ENCODE measurements at places on chromosomes 2 and 18. TPM values are rescaled to one million over a fixed set of nuclear protein-coding genes. Genes with fewer than 3 reads are reported as not detected.

The RAX gene
- not detected for total RNA-seq

The CAPN14 gene
- 0.10 TPM for total RNA-seq

The ANKRD62 gene
- not detected for total RNA-seq

The SERPINB3 gene
- total RNA-seq = not detected

The SIX3 gene
- not detected for total RNA-seq

The SEPTIN10 gene
- 90.9 TPM for total RNA-seq

The ARHGEF33 gene
- 0.51 TPM for total RNA-seq

The ALPG gene
- total RNA-seq = not detected

The TMEM247 gene
- total RNA-seq = not detected

DNA sequence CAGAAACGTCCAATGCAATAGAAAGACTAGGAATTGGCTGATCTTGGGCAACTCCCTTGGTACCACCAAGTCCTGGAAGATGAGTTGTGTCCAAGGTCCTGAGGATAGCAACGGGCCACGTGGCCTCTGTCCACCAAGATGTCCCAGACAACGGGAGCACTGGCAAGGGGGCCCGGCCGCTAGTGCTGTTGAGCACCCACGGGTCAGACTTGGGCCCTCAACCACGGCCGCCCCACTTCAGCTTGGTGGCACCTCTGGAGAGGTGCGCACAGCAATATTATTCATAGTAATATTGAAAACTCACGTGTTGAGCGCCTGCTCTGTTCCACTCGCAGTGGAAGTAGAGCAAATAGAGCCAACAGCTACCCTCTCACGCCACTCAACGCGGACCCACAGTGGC, 19.0 kb downstream of the PASK start:
- H3K4me3 ChIP-seq = no peak overlapping the region
- no peaks in the 10 kb centered on the region for H3K4me1 ChIP-seq
- H3K36me3 ChIP-seq = peaks cover 3% of the 10 kb centered on the region
- peak; percentile 87 for DNase-seq
- no peaks in the 10 kb centered on the region for H3K27me3 ChIP-seq
- H3K27ac ChIP-seq = no peak overlapping the region

DNA sequence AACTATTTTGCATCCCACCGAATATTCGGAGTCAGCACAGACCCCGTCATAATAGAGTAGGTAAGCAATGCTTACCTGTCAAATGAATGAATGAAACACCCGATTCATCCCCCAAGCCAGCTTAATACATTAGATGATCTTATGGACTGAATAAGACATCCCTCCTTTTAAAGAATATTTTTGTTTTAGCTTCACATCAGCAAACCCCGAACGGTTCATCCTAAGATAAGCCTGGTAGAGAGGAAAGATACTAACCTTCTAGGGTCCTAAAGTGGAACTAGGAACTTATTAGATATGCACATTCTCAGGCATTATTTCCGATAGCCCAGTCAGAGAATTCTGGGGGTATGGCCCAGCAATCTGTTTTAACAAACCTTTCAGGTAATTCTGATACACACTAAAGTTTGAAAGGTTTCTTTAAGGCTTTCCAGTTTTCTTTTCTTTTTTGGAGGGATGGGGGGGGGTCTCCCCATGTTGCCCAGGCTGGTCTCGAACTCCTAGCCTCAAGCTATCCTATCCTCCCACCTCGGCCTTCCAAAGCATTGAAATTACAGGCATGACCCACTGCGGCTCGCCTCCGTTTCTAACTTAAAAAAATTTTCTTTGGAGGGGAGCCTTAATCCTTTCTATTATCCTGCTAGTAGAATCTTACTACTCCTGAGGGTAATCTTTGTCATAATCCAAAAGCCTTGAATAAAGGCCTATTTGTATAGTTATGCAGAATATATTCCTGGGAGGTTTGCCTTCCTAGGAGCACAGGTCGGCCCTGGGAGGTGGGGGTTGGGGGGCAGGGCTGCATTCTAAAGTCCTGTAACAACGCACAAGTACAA, 1.0 kb upstream of the ACTR3 start:
- peak overlapping the region; percentile 98 for H3K27ac ChIP-seq
- peak overlapping the region; percentile 96 for H3K4me3 ChIP-seq
- DNase-seq = no peak
- H3K4me1 ChIP-seq = peaks cover 58% of the 10 kb centered on the region

GRCh38 chr18:7459851-7460770, 107.0 kb upstream of the PTPRM start:
- peaks cover 2% of the 10 kb centered on the region for H3K36me3 ChIP-seq
- H3K4me3 ChIP-seq = no peak overlapping the region
- no peak for DNase-seq
- H3K27ac ChIP-seq = no peak overlapping the region
- H3K27me3 ChIP-seq = peaks cover 11% of the 10 kb centered on the region

DNA sequence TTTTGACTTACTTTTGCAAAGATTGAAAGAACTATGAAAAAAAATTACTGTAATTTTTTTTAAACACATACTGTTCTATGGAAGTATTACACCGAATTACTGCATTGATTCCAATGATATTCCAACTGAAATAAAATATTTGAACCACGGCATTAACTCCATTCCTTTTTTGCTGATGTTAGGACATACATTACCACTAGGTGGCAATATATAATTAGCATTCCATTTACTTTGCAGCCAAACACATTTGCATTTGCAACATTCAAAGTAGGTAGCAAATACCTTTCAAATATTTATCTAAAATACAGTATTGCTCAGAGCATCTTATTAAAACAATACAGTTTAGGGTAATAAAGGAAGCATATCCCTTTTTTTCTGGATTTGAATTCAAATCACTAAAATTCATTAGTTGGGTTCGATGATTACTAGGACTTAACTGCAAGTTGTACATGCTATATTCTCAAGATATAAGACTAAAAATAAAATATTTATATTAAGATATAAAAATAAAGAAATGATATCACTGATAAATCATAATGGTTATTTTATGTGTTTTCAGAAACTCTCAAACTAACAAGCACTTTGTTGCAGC, 31.3 kb downstream of the LANCL1 start:
- H3K4me3 ChIP-seq = no peak overlapping the region
- peaks cover 28% of the 10 kb centered on the region for H3K36me3 ChIP-seq
- H3K4me1 ChIP-seq = no peaks in the 10 kb centered on the region
- DNase-seq = no peak

DNA sequence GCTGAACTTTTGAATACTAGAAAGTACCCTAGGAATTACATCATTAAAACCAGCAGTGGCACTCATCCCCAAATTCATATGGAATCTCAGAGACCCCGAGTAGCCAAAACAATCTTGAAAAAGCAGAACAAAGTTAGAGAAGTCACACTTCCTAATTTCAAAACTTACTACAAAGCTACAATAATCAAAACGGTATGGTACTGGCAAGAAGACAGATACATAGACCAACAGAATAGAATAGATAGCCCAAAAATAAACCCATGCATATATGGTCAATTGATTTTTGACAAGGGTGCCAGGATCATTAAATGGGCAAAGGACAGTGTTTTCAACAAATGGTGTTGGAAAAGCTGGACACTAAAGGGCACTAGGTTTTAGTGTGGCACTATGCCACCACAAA, 176.0 kb upstream of the NDUFV2 start:
- H3K27ac ChIP-seq = no peak overlapping the region
- no peaks in the 10 kb centered on the region for H3K27me3 ChIP-seq
- H3K4me3 ChIP-seq = no peak overlapping the region

DNA sequence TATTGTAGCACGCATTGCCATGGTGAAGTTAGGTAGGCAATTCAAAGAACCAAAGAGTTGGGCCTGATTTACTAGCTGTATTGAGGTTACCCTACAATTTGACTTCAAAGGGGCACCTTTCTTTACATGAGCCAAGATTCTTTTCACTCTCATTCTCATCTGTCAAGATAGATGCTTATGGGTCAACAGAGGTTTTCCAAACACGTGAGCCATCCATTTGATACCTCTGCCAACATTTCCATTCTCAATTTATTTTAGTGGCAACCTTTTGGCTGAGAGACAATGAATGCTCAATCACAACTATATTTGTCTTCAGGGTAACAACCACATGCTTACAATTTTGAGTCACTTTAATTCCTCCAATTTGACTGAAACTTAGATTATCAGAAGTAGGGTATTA, 370.6 kb upstream of the CDH20 start:
- H3K27ac ChIP-seq = no peak overlapping the region
- DNase-seq = no peak
- H3K27me3 ChIP-seq = peaks cover 15% of the 10 kb centered on the region
- H3K4me3 ChIP-seq = no peak overlapping the region
- H3K4me1 ChIP-seq = peaks cover 4% of the 10 kb centered on the region
- H3K36me3 ChIP-seq = no peaks in the 10 kb centered on the region

- H3K4me3 ChIP-seq = no peak overlapping the region
- no peaks in the 10 kb centered on the region for H3K4me1 ChIP-seq
- H3K27ac ChIP-seq = no peak overlapping the region
- peaks cover 28% of the 10 kb centered on the region for H3K36me3 ChIP-seq
Measured at GRCh38 chr2:23698721-23699579, 228.0 kb downstream of the ATAD2B start.

GRCh38 chr2:161947836-161948235, 126.2 kb downstream of the DPP4 start:
- no peaks in the 10 kb centered on the region for H3K36me3 ChIP-seq
- no peak overlapping the region for H3K27ac ChIP-seq
- peaks cover 34% of the 10 kb centered on the region for H3K27me3 ChIP-seq
- H3K4me1 ChIP-seq = no peaks in the 10 kb centered on the region
- H3K4me3 ChIP-seq = no peak overlapping the region
- no peak for DNase-seq

DNA sequence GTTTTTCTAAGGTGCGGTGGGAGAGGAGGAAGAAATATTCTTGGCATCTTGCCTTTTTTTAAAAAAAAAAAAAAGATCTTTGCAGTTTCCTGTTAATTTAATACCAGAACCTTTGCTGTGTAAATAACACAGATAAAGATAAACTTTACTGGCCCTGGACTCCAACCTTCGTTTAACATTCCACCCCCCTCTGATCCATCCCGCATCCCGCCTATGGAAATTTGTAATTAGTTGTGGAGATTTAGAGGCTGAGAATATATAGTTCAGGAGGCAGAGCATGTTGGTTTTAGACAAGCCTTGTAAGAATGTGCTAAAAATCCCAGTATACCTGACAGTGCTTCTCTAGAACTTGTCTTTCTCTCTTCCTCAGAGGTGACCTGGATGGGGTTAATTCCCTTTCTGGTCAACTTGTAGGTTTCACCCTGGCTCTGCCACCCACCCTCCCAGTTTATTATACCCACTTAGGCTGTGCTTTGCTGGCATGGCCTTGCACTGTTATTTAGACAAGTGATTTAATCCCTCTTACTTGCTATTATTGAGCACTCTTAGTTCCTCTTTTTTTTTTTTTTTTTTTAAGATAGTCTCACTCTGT, 2.9 kb upstream of the C2orf72 start:
- H3K4me1 ChIP-seq = no peaks in the 10 kb centered on the region
- no peak overlapping the region for H3K27ac ChIP-seq
- peaks cover 44% of the 10 kb centered on the region for H3K27me3 ChIP-seq
- H3K4me3 ChIP-seq = no peak overlapping the region
- no peaks in the 10 kb centered on the region for H3K36me3 ChIP-seq

- H3K27ac ChIP-seq = no peak overlapping the region
- H3K36me3 ChIP-seq = no peaks in the 10 kb centered on the region
- DNase-seq = no peak
- H3K27me3 ChIP-seq = no peaks in the 10 kb centered on the region
- peaks cover 46% of the 10 kb centered on the region for H3K4me1 ChIP-seq
Measured at GRCh38 chr2:85909005-85909404, 20.2 kb upstream of the ST3GAL5 start.

DNA sequence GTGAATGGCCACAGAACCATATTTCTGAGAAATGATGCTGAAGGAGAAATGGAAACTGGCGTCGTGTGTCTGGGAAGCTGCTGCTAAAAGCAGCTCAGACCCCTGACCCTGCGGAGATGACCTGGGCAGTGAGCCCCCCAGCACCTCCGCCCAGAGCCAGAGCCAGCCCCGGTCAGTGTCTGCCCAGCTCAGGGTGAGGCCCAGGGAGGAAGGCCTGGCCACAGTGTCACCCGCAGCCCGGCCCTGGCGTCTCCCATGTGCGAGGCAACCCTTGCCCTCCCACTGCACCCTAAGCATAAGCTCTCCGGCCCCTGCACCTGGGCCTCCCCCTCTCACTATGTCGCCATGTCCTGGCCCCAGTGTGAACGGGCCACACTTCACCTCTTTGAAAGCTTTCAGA, 502.8 kb downstream of the EIPR1 start:
- H3K36me3 ChIP-seq = no peaks in the 10 kb centered on the region
- no peak overlapping the region for H3K27ac ChIP-seq
- no peak for DNase-seq
- no peaks in the 10 kb centered on the region for H3K4me1 ChIP-seq
- peaks cover 7% of the 10 kb centered on the region for H3K27me3 ChIP-seq

GRCh38 chr2:43708178-43708577, 31.9 kb upstream of the C1GALT1C1L start:
- H3K27me3 ChIP-seq = no peaks in the 10 kb centered on the region
- H3K4me1 ChIP-seq = peaks cover 21% of the 10 kb centered on the region
- peak overlapping the region; percentile 28 for H3K27ac ChIP-seq
- no peak overlapping the region for H3K4me3 ChIP-seq

- H3K4me1 ChIP-seq = peaks cover 67% of the 10 kb centered on the region
- H3K27me3 ChIP-seq = no peaks in the 10 kb centered on the region
- peak overlapping the region; percentile 46 for H3K4me3 ChIP-seq
- peak overlapping the region; percentile 98 for H3K27ac ChIP-seq
- peak; percentile 96 for DNase-seq
Measured at GRCh38 chr2:9191041-9191481, 15.6 kb upstream of the ASAP2 start.

GRCh38 chr18:75477900-75478299, 50.4 kb upstream of the SMIM21 start:
- peaks cover 1% of the 10 kb centered on the region for H3K36me3 ChIP-seq
- no peaks in the 10 kb centered on the region for H3K27me3 ChIP-seq
- H3K4me1 ChIP-seq = peaks cover 14% of the 10 kb centered on the region
- DNase-seq = no peak

GRCh38 chr2:147275943-147276342, 568.9 kb upstream of the ACVR2A start:
- no peak for DNase-seq
- H3K27me3 ChIP-seq = no peaks in the 10 kb centered on the region
- H3K27ac ChIP-seq = no peak overlapping the region
- no peaks in the 10 kb centered on the region for H3K4me1 ChIP-seq

DNA sequence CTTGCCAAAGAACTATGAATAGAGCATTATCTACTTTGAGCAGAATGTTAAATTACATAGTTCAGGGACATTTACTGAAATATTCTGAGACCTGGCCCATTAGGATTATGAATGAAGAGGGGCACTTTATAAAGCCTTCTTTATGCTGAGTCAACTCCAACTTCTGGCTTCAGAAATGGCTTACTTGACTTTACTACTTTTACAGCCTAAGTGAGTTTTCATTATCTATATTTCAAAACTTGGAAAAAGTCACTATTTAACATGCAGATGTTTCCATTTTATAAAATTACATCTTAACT, 37.7 kb downstream of the SESTD1 start:
- H3K4me1 ChIP-seq = peaks cover 29% of the 10 kb centered on the region
- no peak for DNase-seq
